M059J (cell line): ENCODE measurements at places on chromosomes 12 and 14. TPM values are rescaled to one million over a fixed set of nuclear protein-coding genes. Genes with fewer than 3 reads are reported as not detected.

DNA sequence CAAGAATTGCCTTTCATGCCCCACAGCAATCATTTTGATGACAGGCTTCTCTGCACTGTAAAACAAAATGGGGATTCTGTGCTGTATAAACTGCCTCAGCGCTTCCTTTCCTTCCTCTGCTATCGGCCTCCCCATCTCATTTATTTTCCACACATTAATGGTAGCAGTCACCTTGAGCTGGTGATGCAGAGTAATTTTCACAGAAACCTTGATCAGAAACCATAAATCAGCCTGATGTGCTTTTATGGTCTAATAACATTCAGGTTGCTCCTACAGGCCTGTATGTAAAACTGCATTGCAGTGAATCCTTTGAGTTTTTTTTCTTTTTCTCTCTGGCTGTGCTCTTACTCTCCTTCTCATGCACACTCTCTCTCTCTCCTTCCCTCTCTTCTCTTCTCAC lies 578.4 kb upstream of the STXBP6 start:
- no peak for DNase-seq

GRCh38 chr12:109054520-109054919 lies 2.1 kb downstream of the USP30 start:
- DNase-seq: no peak

The HELB gene
- 1.2 and 2.0 TPM in 2 replicates for total RNA-seq

The DLGAP5 gene
- 78.0 and 101 TPM in 2 replicates for total RNA-seq

- no peak for DNase-seq
These were observed 45.5 kb upstream of the BCL11B start for GRCh38 chr14:99317231-99318090.

- DNase-seq: no peak
These were observed 5.1 kb upstream of the MIS18BP1 start for GRCh38 chr14:45258073-45258472.

- DNase-seq: no peak
These were observed 285.8 kb downstream of the ADGRD1 start for GRCh38 chr12:131239384-131240094.

The EML5 gene
- total RNA-seq: 0.64 and 0.96 TPM in 2 replicates

GRCh38 chr14:34780646-34781045 lies 66.3 kb upstream of the CFL2 start:
- no peak for DNase-seq

DNA sequence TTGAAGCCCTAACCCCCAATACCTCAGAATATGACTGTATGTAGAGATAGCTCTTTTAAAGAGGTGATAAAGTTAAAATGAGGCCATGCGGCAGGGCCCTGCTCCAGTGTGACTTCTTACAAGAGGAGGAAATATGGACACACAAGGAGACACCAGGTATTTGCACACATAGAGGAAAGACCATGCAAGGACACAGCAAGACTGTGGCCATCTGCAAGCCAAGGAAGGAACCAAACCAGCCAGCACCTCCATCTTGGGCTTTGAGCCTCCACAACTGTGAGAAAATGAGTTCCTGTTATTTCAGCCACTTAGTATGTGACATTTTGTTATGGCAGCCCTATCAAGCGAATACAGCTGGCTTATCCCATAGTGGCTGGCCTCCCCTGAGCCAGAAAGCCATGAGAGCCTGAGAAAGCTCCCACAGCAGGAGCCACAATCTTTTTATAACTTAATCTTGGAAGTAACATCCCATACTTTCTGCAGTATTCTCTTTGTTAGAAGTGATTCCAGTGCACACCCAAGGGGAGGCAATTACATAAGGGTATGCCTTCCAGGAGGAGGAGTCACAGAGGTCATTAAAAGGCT lies 48.0 kb downstream of the TGFB3 start:
- no peak for DNase-seq

GRCh38 chr12:2609020-2609419 lies 185.8 kb upstream of the FKBP4 start:
- no peak for DNase-seq

- no peak for DNase-seq
These were observed 265.8 kb upstream of the FLRT2 start for GRCh38 chr14:85263916-85264675.

DNA sequence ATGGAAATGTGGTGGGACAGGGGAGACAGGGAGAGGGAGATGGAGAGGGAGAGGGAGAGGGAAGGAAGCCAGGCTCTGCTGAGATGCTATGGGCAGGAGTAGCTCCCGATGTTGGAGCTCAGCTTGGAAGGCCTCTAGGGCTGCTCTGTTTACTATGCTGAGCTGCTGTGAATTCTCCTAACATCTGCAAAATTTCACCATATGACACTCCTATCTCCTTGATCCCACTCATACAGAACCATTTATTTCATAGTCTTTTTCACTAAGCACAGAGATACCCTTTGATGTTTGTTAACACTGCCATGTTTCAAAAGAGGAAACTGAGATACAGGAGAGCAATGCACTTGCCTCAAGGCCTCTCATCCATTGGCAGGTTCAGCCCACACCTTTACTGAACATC lies 60.7 kb downstream of the C12orf75 start:
- DNase-seq: no peak

- peak; percentile 93 for DNase-seq
These were observed 88.3 kb downstream of the OTOGL start for GRCh38 chr12:80187660-80188090.

DNA sequence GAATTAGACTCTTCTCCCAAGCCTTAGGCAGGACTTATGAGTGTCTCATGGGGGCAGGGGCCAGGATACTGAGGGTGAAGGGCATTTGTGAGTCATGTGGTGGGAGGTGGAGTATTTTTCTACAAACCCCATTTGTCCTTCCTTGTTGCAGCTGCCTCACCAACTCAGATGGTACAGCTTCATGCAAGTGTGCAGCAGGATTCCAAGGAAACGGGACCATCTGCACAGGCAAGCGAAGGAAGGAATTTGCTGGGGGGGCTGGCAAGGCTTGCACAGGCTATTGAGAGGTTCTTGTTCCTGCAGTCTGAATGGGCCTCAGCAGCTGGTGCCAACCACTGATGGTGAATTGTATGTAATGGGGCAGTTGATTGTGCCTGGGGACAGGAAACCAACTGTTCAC lies 125.1 kb downstream of the STAB2 start:
- no peak for DNase-seq

The SUSD6 gene
- 7.2 and 8.6 TPM in 2 replicates for total RNA-seq
